ENCODE measurements at places on chromosomes 4 and X.
A peak's percentile ranks its signal among the peaks of the same experiment; 100 is the strongest.

- DNase-seq, result no peak
These were observed 337.8 kb upstream of the NOCT start for GRCh38 chr4:138677748-138678147.

DNA sequence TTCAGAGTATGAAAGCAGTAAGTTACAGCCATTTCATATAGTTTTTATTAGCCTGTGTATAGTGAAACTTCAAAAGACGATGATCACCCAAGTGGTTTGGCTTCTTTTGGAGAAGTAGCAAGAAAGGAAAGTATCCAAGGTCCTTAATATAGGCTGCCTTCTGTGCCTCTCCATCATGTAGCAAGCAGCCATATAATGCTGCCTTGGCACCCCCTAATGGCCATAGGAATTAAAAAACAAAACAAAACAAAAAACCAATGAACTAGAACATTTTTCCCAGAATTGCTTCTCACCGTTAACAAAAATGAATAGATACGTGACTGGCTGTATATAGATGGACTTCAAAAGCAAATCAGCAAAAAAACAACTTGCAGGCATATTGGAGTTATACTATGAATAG, 18.9 kb downstream of the LAMP2 start:
- peak; percentile 9 for DNase-seq

DNA sequence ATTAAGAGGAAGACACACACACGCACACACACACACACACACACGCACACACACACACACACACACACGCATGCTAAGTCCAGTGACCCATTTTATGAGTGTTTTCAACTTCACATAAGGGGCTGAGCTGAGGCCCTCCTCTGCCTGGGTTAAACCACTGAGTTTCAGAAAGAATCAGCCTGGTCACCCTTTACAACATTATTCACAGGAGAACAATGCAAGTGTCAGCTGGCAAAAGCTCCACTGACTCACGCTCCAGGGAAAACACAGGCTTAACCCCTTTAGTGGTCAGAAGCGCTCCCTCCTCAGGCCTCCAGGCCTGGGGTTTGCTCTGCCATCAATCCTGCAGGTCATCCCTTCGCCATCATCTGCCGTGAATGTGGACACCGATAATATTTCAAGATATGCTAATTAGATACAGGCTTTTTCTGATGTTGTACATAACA, 46.9 kb downstream of the ACOX3 start:
- peak; percentile 98 for DNase-seq

DNA sequence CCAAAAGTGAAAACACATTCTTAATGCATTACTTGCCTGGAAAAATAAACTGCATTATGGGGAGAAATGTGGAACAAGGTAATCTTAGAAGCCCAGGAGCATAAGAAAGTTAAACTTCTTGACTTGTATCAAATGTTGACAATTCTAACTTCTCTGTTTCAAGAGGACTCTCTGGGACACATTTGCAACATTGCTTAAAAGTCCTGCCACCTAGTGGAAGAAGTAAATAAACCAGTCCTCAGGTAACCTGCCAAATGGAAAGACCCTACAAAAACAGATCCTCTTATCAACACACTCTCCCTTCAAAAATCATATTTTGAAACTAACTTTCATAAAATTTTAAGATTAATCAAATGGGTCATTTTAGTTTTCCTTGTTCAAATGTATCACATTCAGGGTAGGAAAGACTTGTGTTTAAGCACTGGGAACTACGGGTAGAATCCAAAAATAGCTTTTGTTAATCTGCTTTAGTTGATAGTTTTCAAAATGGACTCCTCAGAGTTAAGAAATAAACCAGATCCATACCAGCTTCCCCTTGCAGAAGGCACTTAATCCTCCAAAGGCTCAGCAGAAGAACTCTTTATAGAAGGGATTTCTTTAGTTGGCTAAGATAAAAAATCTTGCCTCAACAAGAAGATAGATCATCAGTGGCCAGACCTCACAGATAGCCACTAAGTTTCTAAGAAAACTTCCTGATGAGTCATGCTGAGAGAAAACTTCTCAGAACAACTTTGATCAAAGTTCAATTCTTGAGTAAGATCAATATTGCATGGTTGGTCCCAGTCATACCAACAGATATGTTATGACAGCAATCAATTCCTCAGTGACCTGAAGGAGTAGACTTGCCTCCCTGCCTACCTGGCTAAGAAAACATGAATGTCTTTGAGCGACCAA, 141.7 kb downstream of the HHIP start:
- peak; percentile 61 for DNase-seq

DNA sequence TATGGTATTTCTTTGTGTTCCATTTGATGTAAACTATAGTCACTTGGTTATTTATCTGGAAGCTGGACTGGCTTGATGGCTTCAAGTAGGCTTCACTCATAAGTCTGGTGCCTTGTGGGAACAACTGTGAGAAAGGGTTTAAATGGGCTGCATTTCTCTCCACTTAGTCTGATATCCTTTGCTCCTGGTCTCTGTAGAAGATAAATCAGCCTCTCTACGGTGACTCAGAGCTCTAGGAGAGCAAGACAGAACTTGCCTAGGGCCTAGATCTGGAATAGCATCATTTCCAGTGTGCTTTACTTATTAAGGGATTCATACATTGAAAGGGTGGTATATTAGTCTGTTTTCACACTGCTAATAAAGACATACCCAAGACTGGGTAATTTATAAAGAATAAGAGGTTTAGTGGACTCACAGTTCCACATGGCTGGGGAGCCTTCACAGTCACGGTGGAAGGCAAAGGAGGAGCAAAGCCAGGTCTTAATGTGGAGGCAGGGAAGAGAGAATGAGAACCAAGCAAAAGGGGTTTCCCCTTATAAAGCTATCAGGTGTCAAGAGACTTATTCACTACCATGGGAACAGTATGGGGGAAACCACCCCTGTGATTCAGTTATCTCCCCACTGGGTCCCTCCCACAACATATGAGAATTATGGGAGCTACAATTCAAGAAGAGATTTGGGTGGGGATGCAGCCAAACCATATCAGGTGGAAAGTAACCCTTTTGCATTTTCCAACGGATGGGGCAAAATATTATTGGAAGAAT, 1746.4 kb upstream of the PCDH7 start:
- no peak for DNase-seq

GRCh38 chr4:33746979-33747378, 2497.3 kb downstream of the ARAP2 start:
- DNase-seq, result no peak

GRCh38 chr4:83490876-83491450, 6.1 kb upstream of the ABRAXAS1 start:
- DNase-seq, result peak; percentile 33
